HepG2 (cell line): ENCODE measurements at places on chromosomes 4 and X. TPM values are rescaled to one million over a fixed set of nuclear protein-coding genes. Genes with fewer than 3 reads are reported as not detected.

The TAPT1 gene
- total RNA-seq, result 16.3 and 24.5 TPM in 2 replicates

DNA sequence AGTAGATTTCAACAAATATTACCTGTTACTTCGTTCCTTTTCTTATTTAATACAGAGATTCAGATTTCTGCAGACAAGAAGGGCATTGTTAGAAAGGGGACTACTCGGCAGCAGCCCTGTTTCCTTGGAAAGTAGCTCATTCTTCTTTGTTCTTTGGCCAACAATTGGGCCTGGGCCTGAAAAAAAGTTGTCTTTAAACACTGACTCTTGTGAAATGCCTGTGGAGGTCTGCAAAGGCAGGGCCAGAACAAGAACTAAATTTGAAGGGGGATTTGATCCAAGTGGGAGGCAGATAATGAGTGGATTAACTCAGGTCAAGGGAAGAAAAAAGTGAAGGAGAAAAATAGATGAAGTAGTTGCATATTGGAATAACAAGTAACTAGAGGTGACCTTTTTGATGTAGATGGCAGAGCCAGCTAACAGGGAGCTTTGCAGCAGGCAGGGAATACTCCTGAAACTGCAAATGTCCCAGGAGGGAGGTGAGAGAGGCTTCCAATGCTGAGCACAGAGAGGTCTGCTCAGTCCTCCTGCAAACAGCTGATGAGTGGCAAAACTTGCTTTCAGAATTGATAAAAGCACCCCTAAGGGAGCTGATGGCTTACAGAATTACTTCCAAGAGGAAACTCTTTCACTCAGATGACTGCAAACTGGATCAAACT is 393.2 kb upstream of the HS3ST1 start:
- no peak for DNase-seq

The UGT2B15 gene
- total RNA-seq, result 0.04 TPM in 1 of 2 replicates, not detected in the other

- no peak for DNase-seq
These were observed 6.2 kb downstream of the SORCS2 start for GRCh38 chr4:7198440-7199128.

DNA sequence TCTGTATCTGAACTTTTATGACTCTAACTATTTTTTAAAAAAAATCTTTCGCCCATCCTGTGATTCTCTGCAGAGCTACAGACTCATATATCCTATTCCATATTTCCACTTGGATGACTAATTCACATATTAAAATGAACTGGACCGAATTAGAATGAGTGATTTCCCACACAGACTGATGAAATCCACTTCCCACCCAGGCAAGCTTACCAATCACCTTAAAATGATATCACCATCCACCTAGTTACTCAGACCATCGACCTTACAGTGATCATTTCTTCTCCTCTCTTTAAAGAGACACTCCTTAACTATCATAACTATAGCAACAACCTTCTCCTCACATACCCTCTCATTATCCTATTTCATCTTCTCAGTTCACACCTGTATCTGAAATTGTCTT is 34.1 kb upstream of the GUCY1B1 start:
- no peak for DNase-seq

DNA sequence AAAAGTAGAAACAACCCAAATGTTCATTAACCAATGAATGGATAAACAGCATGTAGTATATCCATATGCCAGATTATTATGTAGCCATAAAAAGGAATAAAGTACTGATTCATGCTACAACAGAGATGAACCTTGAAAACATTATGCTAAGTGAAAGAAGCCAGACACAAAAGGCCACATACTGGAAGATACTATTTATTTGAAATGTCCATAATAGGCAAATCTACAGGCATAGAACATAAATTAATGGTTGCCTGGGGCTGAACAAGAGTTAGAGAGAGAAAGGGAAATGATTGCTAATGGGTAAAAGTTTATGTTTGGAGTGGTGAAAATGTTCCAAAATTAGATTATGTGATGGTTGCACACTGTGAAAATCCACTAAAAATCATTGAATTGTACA is 44.4 kb downstream of the IL13RA2 start:
- DNase-seq, result no peak

GRCh38 chr4:15198070-15198727 is 195.9 kb downstream of the CPEB2 start:
- no peak for DNase-seq

The FAM47A gene
- total RNA-seq, result not detected in 2 replicates

DNA sequence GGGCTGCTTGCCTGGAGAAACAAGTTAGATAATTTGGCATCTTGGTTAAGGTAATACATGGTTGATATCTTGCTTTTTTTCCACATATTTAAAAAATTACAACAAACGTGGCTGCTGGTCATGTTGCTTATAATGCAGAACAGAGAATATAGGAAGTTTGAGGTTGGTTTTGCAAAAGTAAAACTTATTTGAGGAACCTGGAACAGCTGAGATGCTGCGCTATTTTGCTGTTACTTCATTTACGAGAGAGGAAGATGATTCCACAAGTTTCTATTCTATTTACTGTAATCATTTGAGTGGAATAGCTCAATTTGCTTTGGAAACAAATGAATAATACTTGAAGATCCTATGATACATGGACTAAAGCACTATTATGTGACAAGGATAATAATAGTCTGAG is 118.9 kb downstream of the TMA16 start:
- no peak for DNase-seq

GRCh38 chr4:151658959-151659600 is 101.7 kb downstream of the GATB start:
- no peak for DNase-seq

GRCh38 chr4:80233390-80233789 is 33.1 kb upstream of the FGF5 start:
- no peak for DNase-seq

GRCh38 chr4:16192057-16192456 is 34.2 kb downstream of the TAPT1 start:
- DNase-seq, result no peak

GRCh38 chrX:144616317-144616716 is 631.0 kb upstream of the SPANXN1 start:
- no peak for DNase-seq
